ENCODE measurements at places on chromosomes 16 and 17. TPM values are rescaled to one million over a fixed set of nuclear protein-coding genes. Genes with fewer than 3 reads are reported as not detected.

- no peaks in the 10 kb centered on the region for H3K36me3 ChIP-seq
- no peaks in the 10 kb centered on the region for H3K4me1 ChIP-seq
- no peak for DNase-seq
Measured at GRCh38 chr16:24272379-24272778, 16.2 kb downstream of the CACNG3 start.

DNA sequence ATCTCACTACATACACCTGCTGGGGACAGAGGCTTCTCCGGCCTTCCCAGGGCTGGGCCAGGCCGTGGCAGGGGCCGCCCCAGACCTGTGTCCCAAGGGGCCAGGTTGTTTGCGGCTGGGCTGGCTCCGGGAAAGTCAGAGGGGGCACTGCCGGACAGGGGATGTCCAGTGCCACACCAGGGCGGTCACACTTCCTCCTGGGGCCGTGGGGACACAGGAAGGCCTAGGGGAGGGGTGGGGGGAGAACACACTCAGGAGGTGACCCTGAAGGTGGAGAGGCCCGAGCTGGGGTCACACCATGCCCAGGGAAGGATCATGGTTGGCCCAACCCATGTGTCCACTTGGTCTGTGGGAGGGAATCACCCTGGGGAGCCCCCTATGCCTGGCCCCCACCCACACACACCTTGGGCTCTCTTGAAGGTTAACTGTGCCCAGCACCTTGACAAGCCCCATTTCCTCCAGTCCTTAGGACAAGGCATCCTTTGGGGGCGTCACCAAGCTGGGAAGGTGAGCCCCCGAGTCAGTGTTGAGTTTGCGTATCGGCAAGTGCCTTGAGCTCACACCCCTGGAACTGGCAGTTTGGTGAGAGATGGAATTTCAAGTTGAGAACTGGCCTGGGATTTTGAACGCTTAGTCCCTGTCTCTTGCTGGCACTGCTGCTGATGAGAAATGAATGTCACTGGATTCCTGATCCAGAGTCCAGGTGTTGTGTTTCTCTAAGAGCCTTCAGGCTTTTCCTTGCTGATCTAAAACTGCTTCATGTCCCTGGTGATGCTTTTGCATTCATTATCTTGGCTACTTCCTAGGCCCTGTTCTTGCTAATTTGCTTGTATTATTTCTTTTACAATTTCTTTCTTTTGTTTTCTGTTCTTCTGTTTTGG lies 7.7 kb upstream of the ACTG1 start:
- H3K4me3 ChIP-seq, result peak overlapping the region; percentile 62
- no peak overlapping the region for H3K27ac ChIP-seq
- no peaks in the 10 kb centered on the region for H3K36me3 ChIP-seq
- peaks cover 21% of the 10 kb centered on the region for H3K4me1 ChIP-seq
- no peak for DNase-seq
- H3K27me3 ChIP-seq, result no peaks in the 10 kb centered on the region

DNA sequence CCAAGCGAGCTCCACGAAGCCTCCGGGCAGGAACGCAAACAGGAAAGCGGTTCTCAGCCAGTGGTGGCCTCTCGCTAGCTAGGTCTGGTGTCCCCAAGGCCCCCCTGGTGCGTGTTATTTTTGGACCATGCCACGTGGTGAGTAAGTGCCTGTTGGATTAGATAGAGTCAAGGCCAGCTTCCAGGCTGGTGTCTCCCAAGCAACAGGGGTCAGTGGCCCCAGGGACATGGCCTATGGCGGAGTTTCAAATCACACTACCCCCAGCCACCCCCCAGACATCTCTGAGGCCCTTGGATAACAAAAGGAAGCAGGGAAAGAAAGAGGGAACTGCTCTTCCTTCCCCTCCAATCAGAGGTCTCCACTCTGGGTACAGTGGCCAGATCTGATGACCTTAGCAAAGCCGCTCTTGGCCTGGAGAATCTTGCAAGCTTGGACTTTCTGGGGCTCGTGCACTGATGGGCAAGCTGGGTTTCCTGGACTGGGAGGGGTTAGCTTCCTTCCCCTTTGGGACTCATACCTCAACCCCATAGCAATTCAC lies 58.2 kb downstream of the MAF start:
- no peak overlapping the region for H3K4me3 ChIP-seq
- no peaks in the 10 kb centered on the region for H3K27me3 ChIP-seq
- H3K36me3 ChIP-seq, result no peaks in the 10 kb centered on the region
- no peaks in the 10 kb centered on the region for H3K4me1 ChIP-seq

DNA sequence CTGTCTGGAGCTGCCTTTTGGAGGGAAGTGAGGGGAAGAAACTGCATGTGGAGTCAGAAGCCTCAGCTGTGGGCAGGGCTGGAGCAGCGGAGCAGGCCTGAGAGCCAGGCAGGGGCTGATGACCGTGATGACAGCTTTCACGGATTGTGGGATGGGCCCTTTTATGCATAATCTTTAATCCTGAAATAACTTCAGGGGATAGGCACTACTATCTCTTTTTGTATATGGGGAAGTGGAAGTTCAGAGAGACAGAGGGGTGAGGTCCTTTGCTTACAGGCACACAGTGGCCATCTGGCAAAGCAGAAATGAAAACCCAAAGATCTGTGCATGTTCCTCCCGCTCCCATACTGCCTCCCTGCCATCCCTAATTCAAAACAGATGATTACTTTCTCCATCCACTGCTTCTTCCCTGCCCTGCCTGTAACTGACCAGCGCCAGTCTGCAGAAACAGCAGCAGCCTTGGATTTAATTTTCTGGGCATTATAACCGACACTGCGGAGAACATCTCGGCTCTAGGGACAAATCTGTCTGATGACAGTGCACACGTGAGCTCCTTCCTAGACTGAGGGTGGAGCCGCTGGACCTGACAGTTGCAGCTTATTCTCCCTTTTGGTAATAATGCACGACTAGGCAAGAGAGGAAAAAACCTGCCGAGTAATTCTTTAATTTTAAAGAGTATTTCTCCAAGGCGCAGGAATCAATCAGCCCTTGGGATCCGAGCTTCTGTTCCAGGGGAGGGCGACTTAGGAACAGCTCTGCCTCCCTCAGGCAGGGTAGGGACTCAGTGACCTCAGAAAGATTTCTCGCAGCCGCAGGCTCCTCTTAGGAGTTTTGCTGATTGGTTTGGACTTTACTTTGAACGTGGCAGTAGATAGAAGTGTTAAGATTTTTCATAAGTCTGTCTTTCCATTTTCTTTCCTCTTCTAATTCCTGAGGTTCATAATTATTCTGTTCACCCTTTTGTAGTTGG lies 95.4 kb downstream of the UTP18 start:
- no peak overlapping the region for H3K4me3 ChIP-seq
- H3K27ac ChIP-seq, result no peak overlapping the region
- no peak for DNase-seq
- no peaks in the 10 kb centered on the region for H3K4me1 ChIP-seq

Gene KLHL10
- not detected for total RNA-seq

Gene C17orf107
- total RNA-seq, result 1.8 TPM

Gene TPSAB1
- total RNA-seq, result 30.4 TPM

Gene ITGAL
- 4.8 TPM for total RNA-seq
